ENCODE measurements at places on chromosomes 2 and 18.

DNA sequence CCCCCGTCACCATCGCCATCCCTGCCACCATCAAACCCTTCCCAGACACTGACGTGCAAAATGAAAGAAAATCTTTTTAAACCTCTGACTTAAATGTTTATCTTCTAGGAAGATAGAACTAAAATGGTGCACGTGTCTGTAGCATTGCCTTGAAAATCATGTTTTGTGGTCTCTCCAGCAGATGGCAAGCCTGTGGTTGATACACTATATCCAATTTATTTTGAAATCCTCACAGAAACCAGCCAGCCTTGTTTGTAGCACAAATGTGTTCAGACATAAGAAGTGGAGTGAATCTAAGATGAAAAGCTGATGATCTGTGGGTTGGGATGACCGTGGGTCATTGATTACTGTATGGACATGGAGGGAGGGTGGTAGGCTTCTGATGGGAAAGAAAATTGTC is 436.2 kb upstream of the SMIM21 start:
- DNase-seq = no peak

DNA sequence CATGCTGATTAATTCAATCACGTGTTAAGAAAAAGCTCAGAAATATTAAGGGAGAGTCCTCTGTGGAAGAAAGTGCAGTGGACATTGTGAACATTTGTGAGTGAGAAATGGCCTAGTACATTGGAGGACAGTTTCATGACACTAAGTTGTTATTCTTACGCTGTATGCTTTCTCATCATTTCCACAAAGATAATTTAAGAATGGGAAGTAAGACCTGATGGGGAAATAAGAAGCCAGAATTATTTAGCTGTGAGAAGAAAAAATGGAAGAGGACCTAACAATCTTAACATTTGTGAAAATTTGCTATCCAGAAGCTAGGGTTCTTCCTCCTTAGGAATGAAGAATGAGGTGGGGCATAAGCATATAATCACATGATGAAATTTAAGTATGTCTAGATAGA is 15.2 kb upstream of the RAPH1 start:
- no peak for DNase-seq

DNA sequence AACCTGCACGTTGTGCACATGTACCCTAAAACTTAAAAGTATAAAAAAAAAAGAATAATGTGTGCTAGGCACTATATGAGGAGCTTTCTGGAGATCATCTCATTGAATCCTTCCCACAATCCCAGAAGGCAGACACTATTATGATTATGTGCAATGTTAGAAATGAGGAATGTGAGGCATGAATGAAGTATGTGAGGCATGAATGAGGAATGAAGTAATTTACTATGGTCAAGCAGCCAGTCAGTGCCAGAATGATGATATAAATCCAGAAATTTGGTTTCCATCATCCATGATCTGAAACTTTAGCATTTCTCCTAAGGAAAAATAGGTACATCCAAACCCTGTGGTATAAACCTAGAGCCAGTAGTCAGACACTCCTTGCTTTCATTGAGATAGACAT is 42.0 kb downstream of the CCDC148 start:
- DNase-seq = no peak

- DNase-seq = no peak
Measured at GRCh38 chr2:10387033-10387432, 61.1 kb downstream of the ODC1 start.

- DNase-seq = no peak
Measured at GRCh38 chr2:163281717-163282116, 443.1 kb upstream of the KCNH7 start.

DNA sequence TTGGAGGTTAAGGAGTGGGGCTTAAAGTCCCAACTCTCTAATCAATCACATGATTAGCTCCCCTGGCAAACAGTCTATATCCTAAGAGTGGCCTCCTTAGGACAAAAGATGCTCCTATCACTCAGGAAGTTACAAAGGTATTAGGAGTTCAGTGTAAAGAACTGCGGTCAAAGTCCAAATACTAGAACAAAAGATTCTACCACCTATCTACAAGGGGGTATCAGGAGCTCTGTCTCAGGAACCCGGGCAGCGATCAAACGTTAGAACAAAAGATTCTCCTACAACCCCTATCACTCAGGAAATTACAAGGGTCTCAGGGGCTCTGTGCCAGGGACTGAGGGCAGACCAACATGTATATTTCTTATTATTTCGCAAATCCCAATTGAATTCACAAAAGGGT is 58.0 kb downstream of the DTNB start:
- no peak for DNase-seq

- no peak for DNase-seq
Measured at GRCh38 chr2:145743011-145743410, 1223.1 kb upstream of the ZEB2 start.

DNA sequence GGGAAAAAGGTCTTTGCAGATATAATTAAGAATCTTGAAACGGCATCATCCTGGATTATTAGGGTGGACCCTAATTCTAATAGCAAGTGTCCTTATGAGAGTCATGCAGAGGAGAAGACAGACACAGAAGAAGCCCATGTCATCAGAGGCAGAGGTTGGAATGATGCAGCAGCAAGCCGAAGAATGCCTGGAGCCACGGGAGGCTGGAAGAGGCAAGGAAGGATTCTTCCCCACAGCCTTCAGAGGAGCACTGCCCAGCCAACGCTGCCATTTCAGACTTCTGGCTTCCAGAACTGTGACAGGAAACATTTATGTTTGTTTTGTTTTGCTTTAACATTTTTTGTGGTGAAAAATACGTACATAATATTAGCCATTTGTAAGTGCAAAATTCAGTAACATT is 72.3 kb downstream of the MCFD2 start:
- no peak for DNase-seq

DNA sequence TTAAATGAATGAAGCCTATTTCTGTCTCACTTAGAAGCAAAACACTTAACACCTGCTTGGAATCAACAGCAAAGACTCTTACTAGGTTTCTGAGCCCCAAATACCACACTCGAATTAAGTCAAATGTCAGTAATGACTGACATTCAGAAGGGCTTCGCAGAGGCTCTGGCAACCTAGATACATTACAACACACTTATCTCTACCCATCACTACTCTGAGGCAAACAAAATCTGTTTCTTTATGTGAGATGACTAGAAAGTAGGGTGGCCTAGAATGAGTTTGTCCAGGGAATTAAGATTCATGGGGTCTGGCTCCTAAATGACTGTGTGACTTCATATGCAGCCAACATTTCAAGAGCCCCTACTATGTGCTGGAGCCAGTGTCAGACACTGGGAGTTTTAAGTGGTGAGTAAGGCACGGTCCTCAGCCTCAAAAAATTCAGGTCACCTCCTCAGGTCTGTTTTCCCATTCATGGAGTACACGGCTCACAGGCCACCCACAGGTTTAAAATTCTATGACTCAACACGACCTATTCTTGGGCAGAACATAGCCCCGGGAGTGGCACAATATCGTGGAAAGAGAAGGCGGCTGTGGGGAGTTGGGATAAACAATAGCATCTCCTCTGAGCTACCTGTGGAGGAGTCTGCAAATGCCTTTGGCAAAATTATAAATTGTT is 150.3 kb upstream of the ZFP36L2 start:
- DNase-seq = no peak

DNA sequence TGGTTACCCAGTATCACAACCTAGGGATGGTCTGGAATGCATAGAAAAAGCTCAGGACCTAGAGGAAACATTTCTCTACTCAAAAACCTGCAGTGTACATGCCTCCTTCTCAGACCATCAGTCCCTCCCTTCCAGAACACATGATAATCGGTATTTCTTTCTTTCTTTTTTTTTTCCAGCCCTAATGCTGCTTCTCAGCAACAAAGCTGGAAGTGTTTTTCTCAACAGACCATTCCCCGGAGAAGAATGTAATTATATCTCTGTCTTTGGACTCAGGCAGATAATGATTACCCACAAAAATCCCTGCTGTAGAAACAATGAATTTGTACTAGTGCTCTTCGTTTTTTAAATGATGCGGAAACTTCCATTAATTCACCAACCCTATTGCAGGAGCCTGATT is 44.1 kb upstream of the NDUFV2 start:
- DNase-seq = no peak

GRCh38 chr2:7572450-7572849 is 655.2 kb downstream of the RNF144A start:
- no peak for DNase-seq

DNA sequence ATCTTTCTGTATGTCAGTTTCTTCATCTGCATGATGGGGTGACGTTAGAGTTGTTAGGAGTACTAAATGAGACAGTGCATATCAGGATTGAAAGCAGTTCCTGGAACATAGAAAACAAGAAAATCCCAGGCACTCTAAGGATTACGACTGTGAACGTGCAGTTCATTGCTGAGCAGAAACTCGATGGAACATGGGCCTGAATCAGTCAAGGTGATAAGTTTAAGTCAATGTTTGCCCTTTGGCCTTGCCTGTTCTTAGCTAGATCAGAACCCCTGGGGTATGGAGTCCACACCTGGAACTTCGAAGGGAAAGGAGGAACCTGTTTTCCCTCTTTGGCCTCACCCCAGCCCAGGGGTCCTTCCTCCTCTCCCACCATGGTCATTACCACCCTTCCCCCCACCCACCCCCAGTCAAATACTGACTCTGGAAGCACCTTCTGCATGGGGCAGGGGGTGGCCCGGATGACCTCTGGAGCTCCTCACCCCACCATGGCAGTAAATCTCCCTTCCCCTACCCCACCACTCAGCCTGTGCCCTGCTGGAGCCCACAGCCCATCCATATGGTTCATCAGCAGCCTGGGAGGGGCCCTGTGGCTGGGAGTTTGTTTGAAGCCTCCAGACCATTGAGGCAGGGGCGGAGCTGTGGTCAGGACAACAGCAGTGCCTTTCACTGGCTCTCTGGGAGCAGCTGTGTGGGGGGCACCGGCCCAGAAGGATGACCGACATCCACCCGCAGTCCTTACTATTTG is 164.1 kb downstream of the SMAD7 start:
- DNase-seq = no peak

GRCh38 chr2:242046206-242046826 is 176.8 kb downstream of the RTP5 start:
- DNase-seq = no peak

DNA sequence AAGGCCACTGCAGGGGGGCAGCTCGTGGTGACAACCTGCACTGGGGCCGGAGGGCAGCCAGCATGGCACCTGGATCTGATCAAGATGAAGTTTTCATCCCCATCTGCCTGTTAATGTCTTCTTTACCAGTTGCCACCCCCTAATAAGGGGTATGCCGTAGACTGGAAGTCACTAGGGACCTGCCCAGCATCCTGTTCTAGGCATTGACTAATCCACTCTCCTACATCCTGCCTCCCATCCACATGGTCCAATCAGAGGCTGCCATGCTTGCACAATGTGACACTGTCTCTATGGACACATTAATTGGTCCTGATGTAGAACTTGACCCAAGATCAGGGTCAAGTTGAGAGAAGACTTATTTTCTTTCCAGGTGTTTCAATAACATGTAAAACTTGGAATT is 95.1 kb upstream of the LCLAT1 start:
- DNase-seq = no peak

- no peak for DNase-seq
Measured at GRCh38 chr2:103859238-103859637, 994.7 kb upstream of the POU3F3 start.

- DNase-seq = no peak
Measured at GRCh38 chr18:63143330-63143771, 176.2 kb downstream of the BCL2 start.

DNA sequence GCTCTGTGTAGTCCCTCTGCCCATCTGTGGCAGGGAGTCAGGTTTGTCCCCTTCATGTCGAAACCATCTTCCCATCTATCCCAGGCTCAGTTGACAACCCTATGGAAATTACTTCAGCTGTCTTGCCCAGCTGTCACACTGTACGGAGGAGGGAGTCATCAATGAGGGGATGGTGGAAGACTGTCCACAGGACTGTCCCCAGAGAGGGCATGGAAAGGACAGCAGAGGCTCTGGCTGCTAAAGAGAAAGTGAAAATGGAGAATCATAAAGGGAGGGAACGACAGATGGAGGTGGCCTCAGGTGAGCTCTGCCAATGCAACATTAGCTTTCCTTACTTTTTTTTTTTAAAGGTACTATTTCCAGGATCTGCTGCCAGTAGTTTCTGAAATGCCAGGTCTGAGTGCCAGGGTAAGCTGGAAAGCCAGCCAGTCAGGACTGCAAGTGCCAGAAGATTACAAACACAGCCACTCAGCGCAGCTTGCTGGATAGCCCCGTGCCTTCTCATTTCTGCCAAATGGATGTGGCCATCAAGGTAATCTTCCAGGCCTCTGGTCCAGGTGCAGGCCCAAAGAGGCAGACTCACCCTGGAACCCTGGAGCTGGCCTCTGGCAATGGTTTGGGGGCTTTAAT is 192.8 kb downstream of the AGPS start:
- no peak for DNase-seq

- DNase-seq = no peak
Measured at GRCh38 chr2:19883486-19883885, 18.3 kb downstream of the TTC32 start.

DNA sequence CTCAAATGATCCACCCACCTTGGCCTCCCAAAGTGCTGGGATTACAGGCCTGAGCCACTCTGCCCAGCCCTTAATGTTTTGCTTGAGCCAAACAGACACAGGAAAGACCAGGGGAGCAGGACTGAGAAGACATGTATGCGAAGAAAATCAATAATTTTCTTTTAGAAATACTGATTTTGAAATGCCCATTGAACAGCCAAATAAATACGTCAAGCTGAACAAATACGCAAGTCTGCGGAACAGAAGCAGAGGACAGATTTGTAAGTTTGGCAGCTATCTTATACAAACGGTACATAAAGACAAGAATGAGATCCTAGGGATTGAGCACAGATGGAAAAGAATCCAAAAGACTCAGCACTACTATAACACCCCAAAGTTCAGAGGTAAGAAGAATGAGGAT is 20.8 kb downstream of the SF3B1 start:
- no peak for DNase-seq

DNA sequence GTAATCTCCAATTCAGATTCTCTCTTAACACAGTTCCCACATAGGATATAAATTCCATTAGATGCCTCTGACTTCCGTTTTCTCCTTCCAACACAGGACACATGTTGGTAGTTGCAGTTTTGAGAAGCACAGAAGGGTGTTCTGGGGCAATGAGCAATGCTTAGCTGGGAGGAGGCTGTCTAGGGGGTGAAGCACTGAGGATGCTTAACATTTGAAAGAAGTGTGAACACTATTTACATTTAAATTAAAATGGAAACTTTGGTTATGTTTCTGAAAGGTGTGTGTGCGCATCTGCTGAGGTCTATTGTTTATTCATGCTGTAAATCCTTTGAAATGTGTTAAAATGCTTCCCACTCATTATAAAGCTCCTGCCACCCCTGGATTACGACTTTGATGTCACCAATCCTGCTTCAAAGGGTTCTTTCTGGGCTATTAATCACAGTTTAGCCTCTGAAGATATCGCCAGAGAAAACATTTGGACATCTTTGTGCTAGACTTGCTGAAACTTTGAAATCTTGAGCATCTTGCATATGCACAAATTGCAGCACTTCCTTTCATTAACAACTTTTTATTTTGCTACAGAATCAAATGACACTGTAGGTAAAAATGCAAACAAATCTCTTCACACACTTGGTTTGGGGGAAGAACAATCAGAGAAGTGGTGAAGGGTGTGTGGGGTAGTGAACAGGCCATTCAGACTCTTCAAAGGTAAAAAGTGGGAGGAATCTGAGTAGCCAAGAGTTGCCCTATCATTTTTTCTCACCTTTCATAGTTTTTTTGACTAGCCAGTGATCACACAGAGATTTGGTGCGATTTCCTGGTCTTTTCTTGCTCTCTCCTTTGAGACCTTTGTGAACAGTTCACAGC is 258.4 kb downstream of the MYO3B start:
- no peak for DNase-seq

All from stimulated activated CD4-positive, alpha-beta T cell treated with anti-CD3 and anti-CD28 coated beads, Interleukin-2, amount 100 ng/mL, for 48 hours (primary cell).